Activated gamma-delta T cell treated with anti-CD3 and anti-CD28 coated beads, Interleukin-2, amount 50 U/mL, for 16 hours (primary cell): ENCODE measurements at places on chromosomes 7 and 10.

DNA sequence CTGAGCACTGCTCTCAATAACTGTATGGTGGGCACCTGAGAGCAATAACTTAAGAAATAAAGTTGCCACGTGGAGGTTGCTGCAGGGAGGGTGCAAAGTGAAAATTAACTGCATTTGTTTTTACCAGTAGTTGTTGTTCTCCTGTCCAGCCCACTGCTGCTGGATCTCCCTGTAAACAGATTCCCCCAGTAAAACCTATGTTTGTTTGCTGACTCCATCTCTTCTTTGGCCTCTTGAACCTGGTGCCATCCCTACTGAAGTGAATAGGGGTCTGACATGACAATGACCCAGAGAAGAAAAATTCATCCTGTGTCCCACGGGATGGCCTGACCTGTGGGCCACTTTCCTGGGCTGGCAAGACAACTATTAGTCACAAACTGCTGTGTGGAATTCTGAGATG is 1.7 kb downstream of the MBL2 start:
- DNase-seq = no peak

GRCh38 chr10:122557516-122557915 is 3.0 kb upstream of the DMBT1 start:
- no peak for DNase-seq

GRCh38 chr7:114575098-114575497 is 160.5 kb downstream of the FOXP2 start:
- no peak for DNase-seq

DNA sequence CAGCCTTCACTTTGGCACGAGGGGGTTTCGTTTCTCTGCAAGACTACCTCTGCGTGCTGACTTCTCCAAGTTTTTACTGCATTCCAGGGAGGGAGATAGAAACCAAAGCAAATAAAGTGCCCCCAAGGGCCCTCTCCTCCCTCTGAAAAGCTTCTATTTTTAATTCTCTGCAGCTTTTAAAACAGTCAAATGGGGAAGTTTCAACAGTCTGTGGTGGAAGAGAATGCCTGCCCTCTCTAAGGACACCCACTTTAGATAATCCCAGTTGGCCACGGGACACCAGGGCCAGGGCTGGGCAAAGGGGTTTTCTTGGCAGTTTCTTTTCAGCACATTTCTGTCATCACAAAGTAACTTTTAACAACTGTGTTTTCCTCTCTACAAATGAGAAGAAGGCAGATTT is 386.7 kb upstream of the NPVF start:
- no peak for DNase-seq

DNA sequence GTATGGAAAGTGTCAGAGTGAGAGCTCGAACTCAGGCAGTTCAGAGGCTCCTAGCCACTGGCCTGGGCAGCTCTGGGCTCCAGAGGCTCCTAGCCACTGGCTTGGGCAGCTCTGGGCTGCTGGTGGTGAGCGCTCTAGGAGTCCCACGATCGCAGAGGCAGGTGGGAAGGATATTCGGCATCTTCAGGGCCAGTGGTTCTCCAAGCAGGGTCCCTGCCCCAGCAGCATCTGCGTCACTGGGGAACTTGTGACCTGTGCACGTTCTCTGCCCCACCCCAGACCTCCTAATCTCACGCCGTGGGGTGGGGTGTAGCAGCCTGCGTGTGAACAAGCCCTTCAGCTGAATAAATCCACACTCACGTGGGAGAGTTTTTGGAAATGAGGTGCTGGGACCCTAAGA is 25.2 kb upstream of the BTBD16 start:
- DNase-seq = no peak

- no peak for DNase-seq
Observed at GRCh38 chr7:16357921-16358320, 63.4 kb downstream of the CRPPA start.

- DNase-seq = no peak
Observed at GRCh38 chr10:101629837-101630632, 41.9 kb downstream of the DPCD start.

GRCh38 chr7:126778101-126778500 is 474.6 kb downstream of the GRM8 start:
- DNase-seq = no peak

DNA sequence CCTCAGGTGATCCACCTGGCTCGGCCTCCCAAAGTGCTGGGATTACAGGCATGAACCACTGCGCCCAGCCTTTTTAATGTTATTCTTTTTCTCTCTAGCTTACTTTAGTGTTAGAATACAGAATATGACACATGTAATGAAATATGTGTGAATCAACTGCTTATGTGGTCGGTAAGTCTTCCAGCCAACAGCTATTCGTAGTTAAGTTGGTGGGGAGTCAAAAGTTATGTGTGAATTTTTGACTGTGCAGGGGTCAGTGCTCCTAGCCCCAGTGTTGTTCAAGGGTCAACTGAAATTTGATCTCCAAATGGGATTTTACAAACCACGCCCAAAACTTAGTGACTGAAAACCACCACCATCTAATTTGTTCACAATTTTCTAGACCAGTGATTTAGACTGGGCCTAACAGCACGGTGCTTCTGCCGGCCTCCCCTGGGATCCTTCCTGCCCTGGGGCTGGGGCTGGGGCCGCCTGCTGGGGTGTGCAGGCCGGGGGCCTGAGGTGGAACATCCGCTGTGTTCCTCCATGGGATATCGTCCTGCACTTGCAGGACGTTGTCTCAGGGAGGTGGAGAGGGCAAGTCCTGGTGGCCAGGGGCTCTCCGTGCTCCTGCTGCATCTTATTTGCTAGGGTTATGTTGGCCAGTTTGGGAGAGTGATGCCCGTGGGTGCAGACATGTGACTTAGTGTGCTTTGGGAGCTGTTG is 24.5 kb upstream of the GRB10 start:
- no peak for DNase-seq

GRCh38 chr7:156220078-156220605 is 407.9 kb upstream of the SHH start:
- DNase-seq = no peak

GRCh38 chr10:74178042-74178791 is 27.2 kb downstream of the ADK start:
- no peak for DNase-seq

- no peak for DNase-seq
Observed at GRCh38 chr7:93949423-93949822, 27.9 kb downstream of the GNG11 start.

DNA sequence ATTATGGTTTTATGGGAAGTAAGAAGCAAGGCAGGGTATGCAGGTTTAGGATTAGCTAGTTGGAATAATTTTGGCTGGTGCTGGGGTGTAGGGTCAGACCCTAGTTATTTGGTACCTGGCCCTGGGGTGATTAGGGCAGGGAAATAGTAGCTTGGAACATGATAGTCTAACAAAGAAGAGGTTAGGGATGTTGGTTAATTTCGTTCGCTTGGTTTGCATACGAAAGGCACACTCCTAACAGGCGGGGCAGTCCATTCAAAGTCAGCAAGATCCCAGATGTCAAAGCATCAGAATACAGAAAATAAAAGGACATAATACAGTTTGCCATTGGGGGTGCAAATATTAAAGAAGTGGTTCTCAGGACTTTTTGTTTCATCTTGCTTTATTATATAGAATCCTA is 55.7 kb upstream of the ITPRID1 start:
- DNase-seq = no peak

DNA sequence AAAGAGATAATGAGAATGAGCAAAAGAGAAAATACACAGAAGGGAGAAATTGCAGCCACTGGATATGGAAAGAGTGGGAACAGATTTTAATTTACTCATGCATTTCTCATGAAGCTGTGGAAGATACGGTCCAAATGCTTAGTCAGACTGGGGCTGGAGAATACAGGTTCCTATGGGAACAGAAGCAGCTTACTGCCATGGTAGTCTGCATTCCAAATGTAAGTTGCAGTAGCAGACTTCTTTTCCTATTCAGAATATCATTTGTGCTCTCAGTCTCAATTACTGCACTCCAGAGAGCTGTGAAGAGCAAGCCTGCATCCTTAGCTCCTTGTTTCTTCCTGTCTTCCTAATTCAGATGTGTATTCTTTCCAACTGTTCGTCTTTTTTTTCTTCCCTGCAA is 190.8 kb upstream of the TMEM196 start:
- DNase-seq = no peak

DNA sequence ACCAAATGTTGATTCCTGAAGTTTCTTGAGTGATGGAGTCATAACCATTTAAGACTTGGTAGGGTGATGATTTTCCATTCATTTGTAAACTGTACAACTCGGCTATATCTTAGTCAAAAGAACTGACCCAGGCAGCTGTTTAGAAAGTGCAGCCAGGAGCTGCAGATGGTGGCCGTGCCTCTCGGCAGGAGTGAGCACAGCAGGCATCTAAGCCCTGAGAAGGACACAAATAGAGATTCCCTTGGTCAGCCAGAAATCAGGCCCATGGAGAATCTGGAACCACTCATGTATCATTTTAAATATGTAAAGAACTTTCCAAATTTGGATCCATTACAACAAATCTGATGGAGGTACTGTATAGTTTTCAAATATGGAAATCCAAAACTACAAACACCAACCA is 177.0 kb upstream of the AKR1E2 start:
- DNase-seq = no peak

DNA sequence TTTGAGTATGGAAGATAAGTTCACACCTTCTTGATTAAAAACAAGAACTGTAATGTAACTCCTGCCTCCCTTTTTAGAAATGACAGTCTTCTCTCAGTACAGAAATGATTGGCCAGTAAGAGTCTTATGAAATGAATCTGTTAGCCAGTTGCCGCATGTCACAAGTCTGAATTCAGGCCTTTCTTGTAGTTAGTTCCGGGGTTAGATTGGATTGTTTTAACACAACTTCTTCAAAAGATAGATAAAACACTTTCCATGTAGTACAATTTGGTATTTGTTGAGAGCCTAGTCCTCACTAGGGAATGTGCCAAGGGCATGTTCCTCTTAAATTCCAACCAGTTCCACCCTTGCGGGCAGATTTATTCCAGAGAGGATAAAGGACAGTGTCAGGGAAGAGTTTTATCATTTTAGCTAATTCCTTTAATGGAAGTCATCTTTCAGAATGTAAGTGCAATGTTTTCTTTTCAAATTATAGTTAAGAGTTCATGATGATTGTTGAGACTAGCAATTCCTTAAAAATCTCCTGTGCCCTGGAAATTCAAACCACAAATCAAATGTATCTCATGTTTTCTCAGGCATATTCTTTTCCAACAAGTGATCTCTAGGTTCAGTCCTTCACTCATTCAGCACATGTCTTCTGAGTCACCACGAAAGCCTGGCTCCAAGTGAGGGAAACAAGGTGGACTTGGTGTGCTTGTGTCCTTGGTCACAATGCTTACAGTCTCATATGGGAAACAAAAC is 4.1 kb downstream of the FHIP2A start:
- no peak for DNase-seq

GRCh38 chr7:135886345-135887132 is 90.6 kb downstream of the MTPN start:
- no peak for DNase-seq

DNA sequence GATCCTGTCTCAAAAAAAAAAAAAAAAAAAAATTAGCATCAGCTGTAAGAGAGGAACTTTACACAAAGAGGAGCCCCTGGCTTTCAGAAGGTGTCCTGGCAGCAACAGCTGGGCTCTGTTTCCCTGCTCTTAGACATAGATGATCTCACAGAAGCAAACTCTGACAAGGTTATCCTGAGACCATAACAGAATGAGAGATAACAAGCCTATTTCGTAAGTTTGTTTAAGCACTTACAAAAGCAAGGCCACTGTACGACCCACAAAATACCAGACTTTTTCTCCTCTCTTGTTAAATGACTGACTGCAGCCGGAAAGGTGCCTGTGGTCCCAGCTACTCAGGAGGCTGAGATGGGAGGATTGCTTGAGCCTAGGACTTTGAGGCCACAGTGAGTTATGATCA is 33.3 kb upstream of the OTUD1 start:
- no peak for DNase-seq

GRCh38 chr7:47503281-47503680 is 78.6 kb downstream of the TNS3 start:
- no peak for DNase-seq
